BJ (cell line): ENCODE measurements at places on chromosomes 13 and 19.

- DNase-seq = no peak
Observed at GRCh38 chr19:53962887-53963431, at the start of gene CACNG8. Gene CACNG8 (plus strand): TSS chr19:53962937.

GRCh38 chr19:7674010-7675005, 2.6 kb upstream of the MCEMP1 start:
- no peak for DNase-seq

DNA sequence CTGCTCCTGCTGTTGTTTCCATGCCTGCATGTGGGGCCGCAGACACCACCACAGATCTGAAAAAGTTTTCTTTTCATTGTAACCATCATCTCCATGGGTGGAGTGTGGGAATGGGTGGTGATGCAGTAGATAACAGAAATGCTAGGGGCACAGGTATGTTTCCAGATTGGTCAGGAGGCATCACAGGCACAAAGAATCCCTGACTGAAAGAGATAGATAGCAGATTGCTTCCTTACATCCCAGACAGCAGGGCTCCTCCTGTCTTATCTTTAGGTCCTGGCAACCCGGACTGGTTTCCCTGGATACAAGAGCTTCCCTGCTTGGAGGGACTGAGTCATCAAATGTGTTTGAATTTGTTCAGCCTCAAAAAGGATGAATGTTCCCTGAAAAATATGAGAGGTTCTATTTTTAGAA, 1937.6 kb downstream of the PCDH9 start:
- peak; percentile 18 for DNase-seq

GRCh38 chr19:41920882-41921576, 7.2 kb downstream of the ERFL start:
- no peak for DNase-seq

GRCh38 chr13:109647053-109647452, 139.3 kb downstream of the IRS2 start:
- DNase-seq = no peak

GRCh38 chr13:108777421-108778420, 148.3 kb downstream of the MYO16 start:
- no peak for DNase-seq

GRCh38 chr19:4580961-4581665, 21.6 kb upstream of the SEMA6B start:
- no peak for DNase-seq

- no peak for DNase-seq
Observed at GRCh38 chr13:63396746-63397145, 1981.1 kb upstream of the PCDH20 start.

DNA sequence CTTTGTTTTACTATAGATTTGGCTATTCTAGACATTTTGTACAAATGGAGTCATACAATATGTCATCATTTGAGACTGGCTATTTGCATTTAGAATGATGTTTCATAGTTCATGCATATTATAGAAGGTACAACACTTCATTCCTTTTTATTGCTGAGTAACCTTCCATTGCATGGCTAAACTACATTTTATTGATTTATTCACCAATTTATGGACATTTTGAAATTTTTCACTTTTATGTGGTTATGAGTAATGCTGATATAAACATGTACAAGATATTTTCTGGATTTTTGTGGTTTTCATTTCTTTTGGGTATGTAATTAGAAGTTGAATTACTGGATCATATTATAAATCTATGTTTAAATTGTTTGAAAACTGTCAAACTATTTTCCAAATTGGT, 710.3 kb upstream of the SLITRK5 start:
- DNase-seq = no peak

DNA sequence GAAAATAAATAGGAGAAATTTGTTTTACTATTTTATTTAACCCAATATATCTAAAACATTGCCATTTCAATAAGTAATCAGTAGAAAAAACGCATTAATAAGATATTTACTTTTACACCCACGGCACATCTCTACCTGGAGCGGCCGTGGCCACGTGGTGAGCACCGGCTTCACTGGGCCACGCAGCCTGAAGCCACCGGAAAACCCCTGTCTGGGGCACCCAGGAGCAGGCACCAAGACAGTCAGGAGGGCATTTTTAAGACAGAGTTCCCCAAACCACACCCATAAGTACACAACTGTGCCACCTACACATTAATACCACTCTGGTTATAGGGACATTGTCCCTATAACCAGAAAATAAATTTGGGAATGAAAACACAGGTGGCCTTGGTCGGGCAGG, 80.9 kb downstream of the SPACA7 start:
- DNase-seq = no peak

GRCh38 chr13:35514061-35514477, 37.6 kb upstream of the MAB21L1 start:
- no peak for DNase-seq

DNA sequence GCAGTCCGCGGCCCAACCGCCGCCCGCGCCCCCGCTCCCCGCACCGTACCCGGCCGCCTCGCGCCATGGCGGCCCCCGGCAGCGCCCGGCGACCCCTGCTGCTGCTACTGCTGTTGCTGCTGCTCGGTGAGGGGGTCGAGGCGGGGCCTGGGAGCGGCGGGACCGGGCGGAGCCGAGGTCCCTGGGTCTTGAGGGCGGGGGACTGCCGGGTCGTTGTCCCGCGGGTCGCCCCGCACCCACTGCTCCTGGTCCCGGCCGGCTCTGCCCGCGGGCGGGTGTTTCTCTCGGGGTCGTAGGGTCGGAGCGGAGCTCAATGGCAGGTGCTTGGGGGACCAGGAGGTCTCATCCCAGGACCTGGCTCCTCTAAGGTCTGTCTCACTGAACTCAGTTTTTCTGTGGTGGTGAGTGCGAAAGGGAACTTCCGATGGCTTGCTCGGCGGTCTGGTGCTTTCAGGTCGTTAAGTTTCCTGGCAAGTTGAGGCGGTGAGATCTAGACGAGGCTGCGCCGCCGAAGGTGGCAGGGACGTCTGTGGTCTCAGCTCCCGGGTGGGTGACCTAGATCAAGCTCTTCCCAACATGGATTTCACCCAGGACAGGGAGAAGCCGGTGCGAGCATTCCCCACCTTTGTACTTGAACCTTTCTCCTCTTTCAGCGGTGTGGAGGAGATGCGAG, 467 bp downstream of the LAMP1 start:
- no peak for DNase-seq

GRCh38 chr13:41289463-41289881, 21.6 kb upstream of the NAA16 start:
- no peak for DNase-seq

- no peak for DNase-seq
Observed at GRCh38 chr13:50911937-50912795, 2.6 kb downstream of the RNASEH2B start.

- DNase-seq = no peak
Observed at GRCh38 chr13:40494513-40494912, 171.9 kb downstream of the FOXO1 start.

GRCh38 chr13:98443329-98443728, 133.6 kb downstream of the STK24 start:
- peak; percentile 62 for DNase-seq

- no peak for DNase-seq
Observed at GRCh38 chr19:56827708-56828107, 12.8 kb downstream of the PEG3 start.

GRCh38 chr13:101730420-101731000, 278.0 kb downstream of the ITGBL1 start:
- no peak for DNase-seq

GRCh38 chr13:100815476-100816046, 141.0 kb upstream of the TMTC4 start:
- no peak for DNase-seq

DNA sequence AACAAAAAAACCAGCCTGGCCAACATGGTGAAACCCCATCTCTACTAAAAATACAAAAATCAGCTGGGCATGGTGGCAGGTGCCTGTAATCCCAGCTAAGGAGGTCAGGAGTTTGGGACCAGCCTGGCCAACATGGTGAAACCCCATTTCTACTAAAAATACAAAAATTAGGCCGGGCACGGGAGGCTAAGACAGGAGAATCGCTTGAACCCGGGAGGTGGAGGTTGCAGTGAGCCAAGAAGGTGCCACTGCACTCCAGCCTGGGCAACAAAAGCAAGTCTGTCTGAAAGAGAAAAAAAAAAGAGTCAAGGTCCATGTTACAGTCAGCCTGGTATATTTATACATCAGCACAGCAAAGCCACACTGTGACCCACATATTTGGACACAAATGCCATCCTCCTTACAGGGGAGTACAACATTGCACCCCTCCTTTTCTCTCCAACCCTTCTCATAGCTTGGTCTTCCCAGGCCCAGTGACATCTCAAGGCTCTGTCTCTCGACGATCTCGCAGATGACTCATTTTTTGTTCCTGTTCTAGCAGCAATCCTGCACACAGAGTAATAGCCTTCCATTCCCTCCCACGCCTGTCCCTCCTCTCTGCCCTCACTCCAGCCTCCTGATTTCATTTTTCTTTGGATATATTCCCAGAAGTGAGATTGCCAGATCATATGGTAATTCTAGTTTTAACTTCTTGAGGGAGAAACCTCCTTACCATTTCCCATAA, 21.0 kb upstream of the DPP9 start:
- peak; percentile 70 for DNase-seq

DNA sequence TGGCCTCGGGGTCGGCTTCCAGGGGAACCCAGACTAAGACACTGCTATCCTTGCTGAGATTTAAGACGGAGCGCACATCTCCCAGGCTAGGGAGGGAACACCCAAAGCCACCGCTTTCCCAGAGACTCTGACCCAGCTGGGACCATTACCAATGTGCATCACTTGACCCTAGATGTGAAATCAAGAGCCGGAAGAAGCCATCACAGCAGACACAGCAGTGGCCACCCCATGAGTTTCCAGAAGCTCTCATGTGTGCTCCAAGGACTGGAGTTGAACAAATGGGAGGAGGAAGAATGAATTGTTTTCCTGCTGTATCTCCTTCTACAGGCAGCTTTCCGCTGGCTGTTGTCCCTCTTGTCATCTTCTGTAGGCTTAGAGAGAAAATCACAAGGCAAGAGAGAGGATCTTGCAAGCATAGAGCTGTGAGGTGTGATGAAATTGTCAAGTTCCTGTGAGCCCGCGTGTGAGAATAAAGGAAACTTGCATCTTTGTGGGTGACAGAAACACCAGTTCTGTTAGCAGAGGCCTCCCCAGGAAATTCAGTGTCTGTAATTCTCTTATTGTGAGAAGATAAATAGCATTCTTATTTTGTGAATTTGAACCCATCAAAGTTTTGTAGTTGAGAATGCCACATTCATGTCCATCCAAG, 711.8 kb downstream of the UQCRFS1 start:
- DNase-seq = no peak

DNA sequence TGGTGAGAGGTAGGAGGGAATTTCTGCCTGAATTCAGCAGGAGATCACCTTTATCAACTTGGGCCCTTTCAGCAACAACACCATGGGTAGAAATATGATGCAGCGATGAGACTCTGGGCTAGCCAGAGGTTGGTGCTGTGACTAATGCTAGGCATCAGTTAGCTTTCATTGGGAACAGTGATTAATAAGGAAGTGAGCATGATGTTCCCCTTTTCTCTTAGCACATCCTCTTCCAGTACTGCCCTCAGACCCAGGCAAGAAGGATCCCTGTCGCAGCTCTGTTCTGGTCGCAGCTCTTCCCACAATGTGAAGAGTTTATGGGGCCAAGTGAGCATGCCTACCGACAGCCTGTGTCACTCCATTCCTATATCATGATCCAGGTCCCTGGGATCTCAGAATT, 100.5 kb downstream of the FLT1 start:
- DNase-seq = no peak

GRCh38 chr19:14182476-14182875, 23.5 kb downstream of the ADGRL1 start:
- no peak for DNase-seq

DNA sequence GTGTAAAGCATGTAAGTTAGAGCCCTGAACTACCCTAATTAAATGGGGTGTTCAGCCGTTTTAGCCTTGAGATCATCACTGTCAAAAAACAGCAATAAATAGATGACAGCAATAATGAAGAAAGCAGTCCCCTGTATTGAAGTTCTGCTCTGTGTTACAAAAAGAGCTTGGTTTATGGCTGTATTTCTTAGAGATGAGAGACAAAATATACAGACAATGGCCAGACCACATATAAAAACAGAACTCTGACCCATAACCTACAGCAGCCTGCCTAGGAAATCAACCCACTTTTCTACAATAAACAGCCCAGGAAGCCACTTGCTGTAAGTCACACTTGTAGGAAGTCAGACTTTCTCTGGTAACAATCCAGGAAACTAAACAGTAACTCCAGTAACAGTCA, 10.8 kb downstream of the IGFL3 start:
- DNase-seq = no peak

GRCh38 chr19:3852614-3853254, 16.1 kb downstream of the ZFR2 start:
- no peak for DNase-seq

DNA sequence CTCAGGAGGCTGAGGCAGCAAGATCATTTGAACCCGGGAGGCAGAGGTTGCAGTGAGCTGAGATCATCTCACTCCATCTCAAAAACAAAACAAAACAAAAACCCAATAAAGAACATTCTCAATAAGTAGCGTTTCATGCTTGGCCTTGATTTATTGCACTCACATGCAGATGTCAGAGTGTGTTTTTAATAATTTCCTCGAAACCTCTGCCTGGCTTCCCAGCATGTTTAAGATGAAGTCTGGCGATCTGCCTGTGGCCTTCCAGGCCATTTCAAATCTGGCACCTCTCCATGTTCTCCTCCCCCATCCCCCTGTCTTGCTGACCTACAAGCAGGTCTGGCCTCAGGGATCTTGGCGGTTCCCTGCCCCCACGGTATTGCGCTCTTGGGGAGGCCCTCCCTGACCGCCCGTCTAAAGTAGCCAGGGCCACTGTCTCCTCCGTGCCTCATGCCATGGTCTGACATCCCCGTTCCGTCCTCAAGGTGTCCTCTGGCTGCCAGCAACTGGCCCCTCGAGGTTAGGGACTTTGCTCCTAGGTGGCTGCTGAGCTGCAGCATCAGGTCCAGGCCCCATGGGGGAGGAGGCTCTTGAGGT, 1.6 kb downstream of the WDR88 start:
- no peak for DNase-seq

GRCh38 chr13:20998649-20999415, 62.6 kb downstream of the LATS2 start:
- DNase-seq = no peak

DNA sequence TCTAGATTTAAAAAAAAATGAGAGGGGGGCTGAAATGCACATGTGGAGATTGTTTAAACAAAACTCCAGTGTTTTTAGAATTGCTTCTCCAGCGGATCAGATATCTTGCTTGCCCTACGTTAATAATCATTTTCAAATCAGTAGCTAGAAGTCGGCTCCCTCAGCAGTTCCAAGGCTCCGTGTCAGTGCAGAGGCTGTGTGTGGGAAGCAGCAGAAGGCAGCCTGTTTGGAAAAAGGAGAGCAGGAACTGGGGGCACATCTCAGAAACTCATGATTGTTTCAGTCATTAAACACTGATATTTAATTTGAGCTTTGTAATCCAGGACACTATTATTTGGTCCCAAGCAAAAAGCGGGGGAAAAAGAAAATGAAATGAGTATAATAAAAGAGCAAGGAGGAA, 50.9 kb downstream of the SOX21 start:
- DNase-seq = no peak

- DNase-seq = no peak
Observed at GRCh38 chr13:24168392-24168750, 7.9 kb downstream of the SPATA13 start.

- no peak for DNase-seq
Observed at GRCh38 chr13:62360609-62361008, 945.0 kb upstream of the PCDH20 start.

GRCh38 chr13:113907635-113908617, 44.0 kb upstream of the GAS6 start:
- DNase-seq = peak; percentile 59
